ENCODE measurements at places on chromosomes 6 and 20.

GRCh38 chr6:134340179-134340975 is 22.5 kb upstream of the SGK1 start:
- no peak for DNase-seq

DNA sequence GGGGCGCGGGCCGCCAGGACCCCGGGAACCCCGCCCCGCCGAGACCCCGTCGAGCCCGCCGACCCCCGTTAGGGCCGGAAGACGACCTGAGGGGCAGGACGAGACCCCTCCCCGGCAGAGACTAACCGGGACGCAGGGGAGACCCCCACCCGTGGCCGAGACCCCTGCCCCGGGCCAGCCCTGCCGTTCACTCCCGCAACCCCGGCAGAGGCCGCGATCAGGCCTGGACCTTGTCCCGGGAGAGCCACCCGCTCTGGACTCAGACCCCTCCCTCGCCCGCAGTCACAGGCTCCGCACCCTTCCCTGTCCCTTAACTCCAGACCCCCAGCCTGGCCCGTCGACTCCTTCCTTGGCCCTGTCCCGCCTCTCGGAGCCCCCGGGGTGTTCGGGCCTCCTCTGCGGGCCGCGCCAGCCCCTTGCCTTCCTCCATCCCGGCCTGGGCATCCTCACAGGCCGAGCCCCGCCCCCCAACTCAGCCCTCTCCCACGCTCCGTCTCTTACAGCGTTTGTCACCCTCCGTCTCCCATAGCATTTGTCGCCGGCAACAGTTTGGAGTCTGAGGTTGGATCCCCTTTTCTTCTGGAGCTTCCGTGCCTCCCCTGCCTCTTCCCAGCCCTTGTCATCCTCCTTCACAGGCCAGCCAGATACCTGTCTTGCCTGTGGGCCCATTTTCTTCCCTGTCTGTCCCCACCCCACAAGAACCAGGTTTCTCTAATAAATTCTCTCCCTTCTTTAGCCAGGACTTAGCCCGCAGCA is 569 bp downstream of the TCEA2 start:
- no peak for DNase-seq

DNA sequence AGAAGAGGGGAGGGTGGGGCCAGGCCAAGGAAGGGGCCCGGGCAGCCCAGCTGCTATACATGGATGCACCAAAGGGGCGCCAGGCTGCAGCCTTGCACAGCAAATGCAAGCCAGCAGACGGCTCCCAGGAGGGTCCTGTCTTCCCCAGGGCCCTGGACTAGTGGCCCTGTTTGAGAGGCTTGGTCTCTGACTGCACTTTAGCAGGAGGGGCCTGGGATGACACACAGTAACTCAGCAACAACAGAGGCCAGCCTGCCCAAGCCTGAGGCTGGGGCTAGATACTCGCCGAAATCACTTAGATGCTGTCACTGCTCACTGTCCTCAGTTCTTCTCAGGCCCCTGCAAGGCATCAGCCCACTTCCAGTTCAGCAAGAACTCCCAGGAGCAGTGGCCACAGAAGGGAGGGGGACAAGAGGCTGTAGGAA is 73.5 kb downstream of the TRAM2 start:
- no peak for DNase-seq

DNA sequence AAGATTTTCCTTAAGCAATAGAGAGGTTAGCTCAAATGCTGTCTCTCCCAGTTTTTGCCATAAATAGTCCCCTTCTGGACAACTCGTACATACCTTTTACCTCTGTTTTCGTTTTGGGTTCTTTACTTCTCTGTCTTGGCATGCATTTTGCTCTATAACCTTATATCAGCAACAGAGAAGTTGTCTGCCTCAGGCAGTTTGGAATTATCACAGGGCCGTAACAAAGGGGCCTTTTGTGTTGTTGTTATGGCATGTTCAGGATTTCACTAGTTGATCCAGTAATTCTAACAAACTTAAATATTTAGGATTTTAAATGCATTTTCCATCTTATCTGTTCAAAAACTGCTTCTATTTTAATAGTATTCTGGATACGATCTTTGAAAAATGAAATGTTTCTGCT is 259.8 kb downstream of the CD109 start:
- no peak for DNase-seq

- DNase-seq: no peak
Measured at GRCh38 chr20:2086980-2087377, 14.6 kb upstream of the STK35 start.

Measured in stimulated activated CD8-positive, alpha-beta memory T cell treated with anti-CD3 and anti-CD28 coated beads, Interleukin-7, amount 100 ng/mL, for 1 hour (primary cell).